ENCODE measurements at places on chromosomes 7 and 10.
A peak's percentile ranks its signal among the peaks of the same experiment; 100 is the strongest.

DNA sequence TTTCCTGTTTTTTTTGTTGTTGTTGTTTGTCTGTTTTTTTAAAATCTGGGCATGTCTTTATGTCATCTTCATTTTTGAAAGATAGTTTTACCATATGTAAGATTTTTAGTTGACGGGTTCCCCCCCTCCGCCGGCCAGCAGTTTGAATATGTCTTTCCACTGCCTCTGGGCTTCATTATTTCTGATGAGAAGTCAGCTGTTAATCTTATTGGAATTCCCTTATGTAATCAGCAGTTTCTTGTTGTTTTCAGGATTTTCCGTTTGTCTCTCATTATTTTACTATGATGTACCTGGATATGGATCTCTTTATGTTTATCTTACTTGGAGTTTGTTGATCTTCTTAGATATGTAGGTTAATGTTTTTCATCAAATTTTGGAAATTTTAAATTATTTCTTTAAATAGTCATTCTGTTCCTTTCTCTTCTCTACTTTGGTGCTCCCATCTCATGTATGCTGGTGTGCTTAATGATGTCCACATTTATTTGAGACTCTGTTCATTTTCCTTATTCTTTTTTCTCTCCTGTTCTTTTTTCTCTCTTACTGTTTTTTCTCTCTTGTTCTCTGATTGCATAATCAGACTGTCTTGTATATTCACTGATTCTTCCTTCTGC, 9.7 kb downstream of the EXOC6 start:
- no peak for DNase-seq

- DNase-seq, result no peak
Measured at GRCh38 chr10:38093816-38094157, 350 bp upstream of the ZNF37A start.

DNA sequence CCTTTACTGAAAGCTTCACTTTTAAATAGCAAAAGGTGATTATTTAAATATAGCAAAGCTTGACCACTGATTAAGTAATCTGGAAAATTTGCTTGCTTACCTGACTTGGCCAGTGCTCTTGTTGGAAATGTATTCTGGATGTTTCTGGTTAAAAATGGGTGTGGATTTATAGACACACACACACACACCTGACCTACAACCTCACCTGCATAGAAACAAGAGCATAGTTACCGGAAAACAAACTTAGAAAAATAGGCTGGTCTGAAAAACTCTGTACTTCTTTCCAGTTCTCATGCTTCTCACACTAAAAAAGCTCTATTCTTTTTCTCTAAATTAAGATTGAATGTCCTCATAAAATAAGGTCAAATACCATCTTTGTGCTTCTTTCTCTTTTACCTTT, at the start of gene AGR3:
Gene AGR3 (minus strand): TSS at position 140 of the 400 bp plus-strand sequence. CDS start 3,365 bp downstream, outside the sequence.
- DNase-seq, result no peak

DNA sequence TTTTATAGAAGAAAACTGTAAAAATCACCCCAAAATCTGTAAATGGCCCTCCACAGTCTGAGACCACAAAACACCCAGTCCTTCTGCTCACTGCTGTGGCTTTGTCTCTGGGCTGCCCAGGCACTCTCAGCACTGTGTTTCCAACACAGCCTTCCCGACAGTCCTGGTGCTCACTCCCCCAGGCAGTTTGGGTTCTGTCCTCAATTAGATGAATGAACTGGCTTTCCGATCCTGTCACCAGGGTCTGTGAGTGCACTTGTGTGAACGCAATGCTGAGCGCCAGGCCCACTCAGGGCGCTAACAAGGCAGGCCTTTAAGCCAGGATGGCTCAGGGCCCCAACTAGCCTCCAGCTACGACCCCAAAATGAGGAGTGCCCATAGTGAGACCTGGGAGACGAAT, 3.3 kb downstream of the MAD1L1 start:
- no peak for DNase-seq

- no peak for DNase-seq
Measured at GRCh38 chr10:73889014-73889413, 14.7 kb upstream of the CAMK2G start.

- DNase-seq, result no peak
Measured at GRCh38 chr10:28326516-28327490, 23.9 kb upstream of the MPP7 start.

DNA sequence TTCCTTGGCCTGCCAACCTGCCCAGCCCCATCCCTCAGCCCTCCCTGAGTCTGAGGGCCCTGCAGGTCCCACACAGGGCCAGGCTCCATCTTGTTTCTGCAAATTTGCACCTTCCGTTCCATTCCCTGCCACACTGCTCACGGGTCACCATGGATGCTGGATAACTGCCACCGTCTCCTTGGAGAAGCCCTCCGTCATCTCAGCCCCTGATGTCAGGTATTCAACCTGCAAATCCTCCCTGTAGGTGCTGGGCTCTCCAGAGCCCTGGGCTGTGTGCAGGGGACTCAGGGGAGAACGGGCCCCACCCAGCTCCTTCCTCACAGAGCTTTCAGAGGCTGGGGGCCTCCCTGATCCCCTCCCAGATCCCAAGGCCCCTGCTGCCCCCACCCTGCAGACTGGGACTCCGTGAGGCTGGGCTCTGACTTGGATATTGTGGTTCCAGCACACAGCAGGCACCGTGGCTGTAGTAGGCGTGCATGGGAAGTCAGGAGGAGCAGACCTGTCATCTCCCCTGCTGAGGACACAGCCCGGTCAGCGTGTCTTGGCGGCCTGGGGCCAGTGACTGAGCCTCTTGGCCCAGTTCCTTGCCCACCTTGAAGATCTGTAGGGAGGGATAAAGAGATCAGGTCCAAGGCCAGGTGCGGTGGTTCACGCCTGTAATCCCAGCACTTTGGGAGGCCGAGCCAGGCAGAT, 121.7 kb upstream of the TNRC18 start:
- DNase-seq, result no peak

DNA sequence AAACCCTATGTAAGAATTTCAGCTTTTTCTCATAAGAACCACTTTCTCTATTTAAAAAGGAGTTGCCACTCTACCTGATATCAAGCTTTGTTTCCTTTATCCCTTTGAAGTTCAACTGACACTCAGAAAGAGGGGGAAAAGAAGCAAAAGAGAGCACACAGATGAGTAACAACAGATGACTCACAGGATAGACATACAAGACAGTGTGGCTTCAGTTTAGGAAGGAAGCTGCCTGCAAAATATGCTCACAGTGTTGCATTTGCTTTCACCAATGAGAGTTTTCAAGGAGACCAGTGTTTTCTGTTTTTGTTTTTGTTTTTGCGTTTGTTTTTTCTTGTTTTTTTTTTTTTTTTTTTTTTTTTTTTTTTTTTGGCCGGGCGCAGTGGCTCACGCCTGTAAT, 1181.6 kb downstream of the DNAJB9 start:
- DNase-seq, result no peak

GRCh38 chr7:338295-339061, 48.5 kb downstream of the FOXL3 start:
- DNase-seq, result no peak

GRCh38 chr7:86966916-86967315, 92.5 kb downstream of the ELAPOR2 start:
- DNase-seq, result no peak

DNA sequence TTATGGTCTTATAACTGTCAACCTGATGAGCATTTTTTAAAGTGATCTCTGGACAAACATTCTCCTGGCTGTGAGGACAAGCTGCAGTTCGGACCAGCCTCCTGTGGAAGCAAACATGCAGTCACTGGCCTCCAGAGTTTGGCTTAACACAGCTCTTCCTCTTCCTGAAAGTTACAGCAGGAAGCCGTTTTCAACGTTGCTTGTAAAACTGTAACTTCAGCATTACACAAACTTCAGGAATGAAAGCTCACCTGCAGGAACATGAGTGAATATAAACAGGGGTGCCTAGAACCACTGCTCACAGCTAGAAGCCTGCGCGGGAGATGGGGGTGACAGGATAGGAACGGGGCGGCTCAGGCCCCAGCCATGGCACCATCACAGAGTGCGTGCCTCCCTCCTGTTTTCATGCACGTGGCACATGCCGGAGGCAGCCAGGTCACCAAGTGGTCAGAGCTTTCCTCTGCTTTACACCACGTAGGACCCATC, 292.9 kb upstream of the PITRM1 start:
- no peak for DNase-seq

DNA sequence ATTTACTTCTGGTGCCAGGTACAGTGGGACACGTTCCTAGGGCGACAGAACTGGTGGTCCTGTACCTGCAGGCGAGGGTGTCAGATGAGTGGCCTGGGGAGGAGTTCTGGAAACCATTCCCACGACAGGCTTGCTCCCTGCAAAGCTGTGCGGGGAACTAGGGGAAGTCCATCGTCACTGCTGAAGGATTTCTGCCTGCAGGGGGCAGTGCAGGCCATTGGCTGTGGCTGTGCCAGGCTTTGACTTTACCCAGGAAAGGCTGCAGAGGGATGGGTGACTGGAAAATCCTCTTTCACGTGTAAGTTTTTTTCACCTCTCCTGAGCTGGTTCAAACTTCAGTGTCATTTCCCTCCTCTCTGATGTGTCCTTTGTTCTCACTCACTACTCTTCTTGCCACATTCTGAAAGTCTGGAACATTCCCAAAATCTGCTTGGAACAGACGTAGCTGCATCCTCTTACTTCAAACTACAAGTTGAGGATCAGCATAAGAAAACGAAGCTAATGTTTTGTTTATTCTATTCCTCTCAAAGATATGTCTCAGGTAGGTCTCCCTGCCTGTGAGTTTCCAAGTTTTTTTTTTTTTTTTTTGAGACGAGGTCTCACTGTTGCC, 126.5 kb downstream of the SH2D4B start:
- peak; percentile 11 for DNase-seq

DNA sequence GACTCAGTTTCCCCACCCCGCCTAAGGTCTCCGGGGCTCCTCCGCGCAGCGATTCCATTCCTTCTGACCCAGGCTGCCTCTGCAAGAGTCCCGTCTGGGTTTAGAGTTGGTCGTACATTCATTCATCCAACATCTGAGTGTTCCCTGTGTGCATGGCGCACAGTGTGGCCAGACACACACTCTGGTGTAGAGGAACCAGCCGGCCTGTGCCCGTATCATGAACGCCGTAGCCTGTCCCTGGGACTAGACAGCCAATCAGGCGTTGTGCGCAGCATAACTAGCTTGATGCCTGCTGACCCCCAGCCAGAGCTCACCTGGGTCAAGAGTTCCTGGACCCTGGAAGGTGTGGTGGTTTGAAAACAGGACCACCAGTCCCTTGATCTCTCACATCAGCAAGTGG, 20.9 kb upstream of the PDGFA start:
- no peak for DNase-seq

DNA sequence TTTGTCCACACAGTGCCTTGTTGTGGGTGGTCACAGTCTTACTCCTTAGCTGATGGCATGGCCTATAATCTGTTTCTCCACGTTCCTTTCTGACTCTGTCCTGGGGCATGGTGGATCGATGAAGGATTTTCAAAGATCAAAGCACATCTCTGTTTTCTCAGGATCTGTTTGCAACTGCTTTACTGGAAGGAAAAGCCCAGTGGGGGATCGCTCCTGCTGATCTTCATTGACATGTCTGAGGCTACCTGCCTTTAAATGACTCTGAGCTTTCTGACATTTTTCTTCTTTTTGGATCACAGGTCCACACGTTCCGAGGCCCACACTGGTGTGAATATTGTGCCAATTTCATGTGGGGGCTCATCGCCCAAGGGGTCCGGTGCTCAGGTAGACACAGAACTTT, 68.0 kb upstream of the PRR15 start:
- no peak for DNase-seq

- no peak for DNase-seq
Measured at GRCh38 chr10:7457478-7458316, 46.9 kb upstream of the SFMBT2 start.

DNA sequence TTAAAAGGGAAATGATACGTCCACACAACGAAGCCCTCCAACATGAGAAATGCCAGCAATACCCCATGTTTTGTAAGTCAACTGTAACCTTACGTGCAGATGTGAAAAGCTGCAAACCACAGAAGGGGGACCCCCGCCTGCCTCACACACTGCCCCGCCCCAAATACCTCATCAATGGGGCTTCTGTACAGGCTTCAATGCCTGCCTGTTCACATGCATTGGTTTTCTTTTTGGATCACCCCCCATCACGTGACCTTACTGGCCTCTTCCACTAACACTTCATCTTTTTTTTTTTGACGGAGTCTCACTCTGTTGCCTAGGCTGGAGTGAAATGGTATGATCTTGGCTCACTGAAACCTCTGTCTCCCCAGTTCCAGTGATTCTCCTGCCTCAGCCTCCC, 224.0 kb downstream of the TNS3 start:
- no peak for DNase-seq

DNA sequence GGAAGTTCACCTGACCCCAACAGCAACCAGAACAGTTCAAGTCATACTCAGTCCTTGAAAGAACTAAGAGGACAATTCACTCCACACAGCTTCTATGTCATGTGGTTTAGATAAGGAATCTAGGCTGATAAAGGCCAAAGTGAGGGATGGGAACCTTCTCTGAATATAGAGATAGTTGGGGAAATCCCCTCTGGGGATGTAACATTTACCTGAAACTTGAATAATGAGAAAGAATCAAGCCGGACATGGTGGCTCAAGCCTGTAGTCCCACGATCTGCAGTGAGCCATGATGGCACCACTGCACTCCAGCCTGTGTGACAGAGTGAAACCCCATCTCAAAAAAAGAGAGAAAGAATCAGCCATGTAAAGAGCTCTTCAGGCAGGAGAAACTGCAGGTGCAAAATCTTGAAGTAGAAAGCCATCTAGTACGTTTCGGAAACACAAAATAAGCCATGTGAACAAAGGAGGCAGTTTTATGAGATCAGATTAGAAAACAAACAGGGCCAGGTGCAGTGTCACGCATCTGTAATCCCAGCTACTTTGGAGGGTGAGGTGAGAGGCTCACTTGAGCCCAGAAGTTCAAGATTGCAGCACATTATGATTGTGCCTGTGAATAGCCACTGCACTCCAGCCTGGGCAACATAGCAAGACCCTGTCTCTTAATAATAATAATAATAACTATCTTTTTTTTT, 4.5 kb upstream of the DNMBP start:
- peak; percentile 7 for DNase-seq

DNA sequence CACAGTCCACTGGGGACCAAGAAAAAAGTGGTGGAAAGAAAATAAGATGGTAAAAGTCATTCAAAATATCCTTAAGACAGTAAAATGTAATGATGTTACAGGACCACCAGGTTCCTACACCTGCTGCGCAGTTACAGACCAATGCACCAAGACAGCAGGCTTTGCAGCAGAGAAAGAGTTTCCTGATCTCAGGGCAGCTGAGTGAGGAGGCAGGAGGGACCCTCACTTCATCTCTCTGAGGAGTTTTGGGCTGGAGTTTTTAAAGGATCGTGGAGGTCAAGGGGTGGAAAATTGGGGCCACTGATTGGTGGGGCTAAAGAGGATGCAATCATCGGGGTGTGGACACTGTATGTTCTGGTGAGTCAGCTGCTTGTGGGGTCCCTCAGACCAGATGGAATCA, 100.0 kb downstream of the BMS1 start:
- DNase-seq, result no peak

GRCh38 chr7:20030915-20031362, 186.2 kb downstream of the MACC1 start:
- DNase-seq, result no peak

DNA sequence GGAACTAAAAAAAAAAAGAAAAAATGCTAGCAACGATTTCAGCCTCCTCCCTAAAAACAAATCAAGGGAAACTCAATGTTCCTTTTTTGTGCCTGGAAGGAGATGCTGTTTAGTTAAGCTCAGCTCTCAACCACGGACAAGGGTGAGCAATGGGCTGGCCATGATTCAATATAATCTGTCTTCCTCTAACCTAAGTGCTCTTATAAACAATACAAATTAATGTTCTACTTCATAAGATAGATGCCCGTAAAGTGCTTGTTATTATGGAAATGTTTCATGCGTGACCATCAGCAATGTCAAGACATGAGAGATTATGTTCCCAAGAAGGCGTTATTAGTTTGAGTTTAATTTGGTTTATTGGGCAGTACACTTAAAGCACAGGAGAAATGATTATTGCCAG, 320.3 kb downstream of the SFMBT2 start:
- no peak for DNase-seq
